NCI-H146 (cell line): ENCODE measurements at places on chromosomes 6 and 20.

- no peak for DNase-seq
Observed at GRCh38 chr6:113763876-113764275, 93.3 kb upstream of the MARCKS start.

GRCh38 chr6:114707081-114707620 is 364.3 kb upstream of the HS3ST5 start:
- peak; percentile 55 for DNase-seq

DNA sequence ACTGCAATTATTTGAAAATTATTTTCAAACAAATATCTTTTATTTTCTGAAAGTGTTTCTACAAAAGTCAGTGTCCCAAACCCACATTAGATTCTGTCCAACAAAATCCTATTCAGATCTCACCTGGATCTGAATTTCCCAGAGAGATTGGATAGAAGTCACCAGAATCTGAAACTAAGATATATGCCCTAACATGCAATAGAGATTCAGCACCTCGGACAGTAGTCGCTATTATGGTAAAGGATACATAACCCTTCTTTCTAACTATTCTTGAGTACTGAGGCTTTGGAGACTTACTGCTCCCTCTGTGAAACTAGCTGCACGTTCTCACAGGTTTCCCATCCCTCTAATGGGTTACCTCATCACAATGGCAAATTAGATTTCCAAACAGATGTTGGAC is 151.4 kb downstream of the ID4 start:
- DNase-seq: no peak

DNA sequence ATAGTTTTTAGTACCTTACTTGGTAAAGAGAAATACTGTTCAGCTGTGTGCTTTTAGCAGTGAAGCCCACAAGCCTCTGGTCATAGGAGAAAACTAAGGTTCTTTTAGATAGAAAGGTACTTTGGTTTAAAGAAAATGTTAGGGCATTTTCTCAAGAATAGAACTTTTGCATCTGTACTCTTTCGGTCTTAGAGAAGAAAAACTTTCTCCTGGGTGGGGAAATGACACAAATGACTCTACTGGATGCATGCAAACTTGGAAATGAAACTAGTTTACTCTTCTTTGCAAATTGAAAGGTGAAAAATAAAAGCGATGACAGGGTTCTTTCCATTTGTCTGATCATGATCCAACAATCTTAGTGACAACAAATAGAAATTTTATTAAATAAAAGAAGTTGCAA is 2.1 kb upstream of the TMEM217 start:
- DNase-seq: no peak

GRCh38 chr6:113103634-113104361 is 753.3 kb upstream of the MARCKS start:
- no peak for DNase-seq

- peak; percentile 50 for DNase-seq
Observed at GRCh38 chr20:9359561-9360308, 154.7 kb upstream of the LAMP5 start.

- DNase-seq: no peak
Observed at GRCh38 chr20:64176971-64177370, 12.7 kb downstream of the MYT1 start.
